ENCODE measurements at places on chromosomes 5 and 9.
A peak's percentile ranks its signal among the peaks of the same experiment; 100 is the strongest.

- DNase-seq: no peak
These were observed 462.2 kb downstream of the RASEF start for GRCh38 chr9:82600536-82601292.

GRCh38 chr5:97628031-97628430, 445.0 kb upstream of the RIOK2 start:
- DNase-seq: no peak

DNA sequence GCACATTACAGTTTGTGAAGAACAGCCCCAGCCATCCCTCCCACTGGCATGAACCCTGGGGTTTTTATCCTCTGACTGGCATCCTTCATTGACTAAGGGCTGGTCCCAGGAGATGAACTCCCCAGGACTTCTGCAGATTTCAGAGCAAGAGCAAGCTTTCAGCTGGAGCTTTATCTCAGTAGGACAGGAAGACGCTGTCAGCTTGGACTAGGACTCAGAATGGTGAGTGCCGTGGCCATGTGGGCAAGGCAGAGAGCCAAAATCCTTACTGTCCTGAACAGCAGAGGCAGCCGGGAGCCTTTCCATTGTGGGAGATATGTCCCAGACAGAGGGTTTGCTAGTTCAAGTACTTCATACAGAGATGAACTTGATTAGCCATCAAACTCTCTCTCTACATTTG, 3.2 kb upstream of the ACOT12 start:
- no peak for DNase-seq

DNA sequence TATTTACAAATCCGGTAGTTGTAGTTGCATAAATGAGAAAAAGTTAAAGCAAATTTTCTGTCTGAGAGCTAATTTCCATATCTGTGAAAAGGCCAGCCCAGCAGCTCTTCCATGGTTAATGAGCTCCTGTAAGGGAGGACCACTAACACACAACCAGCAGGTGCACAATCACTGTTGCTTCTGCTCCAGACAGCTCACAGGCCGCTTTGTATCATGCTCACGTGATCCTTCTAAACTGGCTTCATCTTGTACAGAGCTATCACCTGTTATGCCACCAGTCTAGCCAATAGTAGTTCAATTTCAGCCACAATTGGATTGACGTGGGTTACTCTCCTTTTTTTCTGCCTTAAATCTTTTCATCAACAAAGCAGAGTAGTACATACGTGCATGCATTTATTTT, 38.3 kb upstream of the FBXL17 start:
- no peak for DNase-seq

DNA sequence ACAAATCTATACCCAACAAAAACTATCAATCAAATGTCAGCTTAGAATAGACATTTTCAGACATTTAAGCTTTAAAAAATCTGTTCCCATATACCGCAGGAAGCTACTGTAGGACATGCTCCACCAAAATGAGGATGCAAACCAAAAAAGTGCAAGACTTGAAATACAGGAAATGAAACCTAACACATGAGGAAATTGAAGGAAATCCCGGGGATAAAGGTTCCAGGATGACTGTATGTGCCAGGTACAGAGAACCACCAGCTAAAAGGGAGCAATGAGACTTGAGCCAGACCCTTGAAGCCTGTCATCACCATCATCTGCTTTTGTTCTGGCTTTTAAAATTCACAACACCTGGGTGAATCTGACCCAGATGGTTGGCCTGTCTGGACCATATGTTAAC, 21.4 kb downstream of the DIAPH1 start:
- no peak for DNase-seq

- DNase-seq: peak; percentile 38
These were observed 114.3 kb upstream of the IL12B start for GRCh38 chr5:159444441-159445082.

- DNase-seq: no peak
These were observed 2.1 kb downstream of the NEURL1B start for GRCh38 chr5:172642926-172643871.

DNA sequence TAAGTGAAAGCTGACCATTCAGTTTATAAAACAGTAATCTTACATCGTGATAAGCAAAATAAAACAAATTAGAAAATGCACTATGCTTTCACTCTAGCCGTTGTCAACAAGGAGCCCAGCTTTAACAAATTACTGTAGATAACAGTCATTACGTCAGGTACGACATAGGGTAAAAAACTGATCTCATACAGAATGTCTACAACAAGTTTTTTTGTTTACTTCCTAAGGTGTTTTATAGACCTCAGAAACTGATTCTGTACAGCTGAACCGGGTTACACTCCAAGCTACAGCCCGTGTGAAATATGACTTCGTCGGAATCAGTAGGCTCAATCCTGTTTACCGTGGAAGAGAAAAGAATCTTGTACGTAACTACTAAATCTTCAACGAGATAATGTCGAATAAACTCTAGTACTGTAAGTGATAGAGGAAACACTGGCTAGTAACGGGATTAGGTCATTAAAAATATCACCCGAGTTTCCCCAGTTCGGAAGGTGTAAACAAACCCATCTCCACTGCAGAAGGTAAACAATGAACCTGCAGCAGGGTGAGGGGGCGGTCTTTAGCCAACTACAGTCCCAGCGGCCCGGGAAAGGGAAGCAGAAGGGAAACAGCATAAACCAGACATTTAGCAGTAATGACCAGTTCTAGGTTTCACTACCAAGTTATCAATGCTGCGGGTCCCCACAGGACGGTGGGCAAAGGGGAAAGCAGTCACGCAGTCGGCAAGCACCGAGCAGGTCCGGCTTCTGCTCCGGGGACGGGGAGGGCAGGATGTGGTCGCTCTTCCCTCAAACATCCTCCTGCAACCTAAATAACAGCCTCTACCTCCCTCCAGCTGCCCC, 1.1 kb downstream of the RICTOR start:
- no peak for DNase-seq

- no peak for DNase-seq
These were observed 221.6 kb downstream of the MAT2B start for GRCh38 chr5:163727028-163727427.

DNA sequence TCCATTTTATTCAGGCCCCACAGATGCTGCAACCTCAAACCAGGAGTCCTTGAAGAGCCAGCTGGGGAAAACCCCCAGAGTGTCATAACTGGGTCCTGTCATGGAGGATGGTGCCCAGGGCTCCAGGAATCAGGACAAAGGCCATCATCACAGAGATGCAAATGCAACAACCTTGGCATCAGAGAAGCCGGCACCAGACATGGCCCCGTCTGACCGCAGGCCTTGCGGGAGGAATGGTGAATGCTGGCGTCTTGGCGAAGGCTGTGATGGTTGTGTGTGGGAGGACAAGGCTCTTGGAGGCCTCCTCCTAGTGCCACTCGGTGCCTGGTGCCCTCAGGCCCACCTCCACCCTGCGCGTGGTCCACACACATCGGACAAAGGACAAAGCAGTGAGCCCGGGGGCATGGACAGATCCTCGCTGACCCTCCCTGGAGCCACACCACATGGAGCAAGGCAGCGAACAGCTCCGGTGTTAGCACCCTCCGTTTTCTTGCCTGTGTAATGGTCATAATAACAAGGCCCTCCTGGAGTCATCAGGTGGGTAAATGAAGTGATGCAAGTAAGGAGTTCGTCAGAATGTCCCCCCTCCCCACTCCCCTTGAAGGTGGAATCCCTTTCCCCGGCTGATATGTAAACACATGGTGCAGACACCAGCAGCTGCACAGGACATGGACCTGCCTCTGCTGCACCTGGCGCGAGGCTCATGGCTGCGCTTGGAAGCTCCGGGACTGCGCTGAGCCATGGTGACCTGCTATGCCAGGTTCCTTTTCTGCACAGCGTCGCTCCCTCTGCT, 380.7 kb downstream of the IRX2 start:
- no peak for DNase-seq

- DNase-seq: no peak
These were observed 161.0 kb upstream of the SLC12A2 start for GRCh38 chr5:127922603-127923002.

Measured in NT2/D1 (cell line).